ENCODE measurements at places on chromosomes 5 and 9. TPM values are rescaled to one million over a fixed set of nuclear protein-coding genes. Genes with fewer than 3 reads are reported as not detected.

DROSHA gene
- total RNA-seq, result 65.4 TPM

CER1 gene
- total RNA-seq, result not detected

SLC6A19 gene
- not detected for total RNA-seq

OLFML2A gene
- 0.76 TPM for total RNA-seq

TRIM7 gene
- 7.4 TPM for total RNA-seq

STX17 gene
- total RNA-seq, result 40.2 TPM

- DNase-seq, result no peak
- no peaks in the 10 kb centered on the region for H3K4me1 ChIP-seq
- peaks cover 3% of the 10 kb centered on the region for H3K27me3 ChIP-seq
- no peaks in the 10 kb centered on the region for H3K36me3 ChIP-seq
These were observed 16.1 kb downstream of the CPLX2 start for GRCh38 chr5:175887463-175887862.

GRCh38 chr9:79858508-79858907, 286.7 kb downstream of the TLE4 start:
- peaks cover 5% of the 10 kb centered on the region for H3K4me1 ChIP-seq
- peak; percentile 52 for DNase-seq
- peak overlapping the region; percentile 7 for H3K27ac ChIP-seq
- no peaks in the 10 kb centered on the region for H3K36me3 ChIP-seq
- no peaks in the 10 kb centered on the region for H3K27me3 ChIP-seq

DNA sequence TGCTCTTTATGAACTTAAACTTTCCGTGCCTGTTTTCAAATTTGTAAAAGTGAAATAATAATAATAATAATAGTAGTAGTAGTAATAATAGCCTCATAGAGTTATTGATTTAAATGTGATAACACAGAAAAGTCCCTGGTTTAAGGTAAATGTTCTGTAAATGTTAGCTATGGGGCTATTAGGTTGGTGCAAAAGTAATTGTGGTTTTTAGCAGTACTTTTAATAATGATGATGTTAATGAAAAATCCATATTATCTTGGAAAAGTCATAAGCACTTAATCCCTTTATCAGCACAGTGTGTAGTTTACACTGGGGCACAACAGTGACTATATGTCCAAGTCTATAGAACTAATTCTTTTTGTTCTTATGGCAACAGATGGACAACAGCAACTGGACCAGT, at the start of gene OR1Q1:
TSS of gene OR1Q1 (plus strand) at position 377 of the 400 bp plus-strand sequence. CDS start at position 377, 0 bp downstream.
- no peak for DNase-seq
- no peak within 1 kb of the TSS for H3K27ac ChIP-seq
- H3K27me3 ChIP-seq, result no peaks in the 10 kb centered on the region
- no peaks in the 10 kb centered on the region for H3K36me3 ChIP-seq
- no peak within 1 kb of the TSS for H3K4me3 ChIP-seq

DNA sequence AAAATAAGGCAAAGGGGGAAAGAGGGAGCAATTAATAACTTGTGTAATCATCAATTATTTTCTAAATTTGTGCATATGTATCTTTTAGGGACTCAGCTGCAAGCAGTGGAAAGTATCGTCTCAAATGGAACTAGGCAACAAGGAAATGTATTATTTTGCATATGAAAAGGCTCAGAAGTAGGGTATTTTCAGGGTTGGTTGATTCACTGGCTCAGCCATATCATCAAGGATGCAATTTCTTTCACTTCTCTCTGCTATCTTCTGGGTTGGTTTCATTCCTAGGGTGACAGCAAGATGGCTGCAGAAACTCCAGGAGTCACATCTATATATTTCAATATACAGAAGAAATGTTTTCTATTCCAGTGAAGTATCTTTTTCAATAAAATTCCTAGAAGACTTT, 509.8 kb downstream of the DMAC1 start:
- H3K36me3 ChIP-seq, result no peaks in the 10 kb centered on the region
- no peak overlapping the region for H3K27ac ChIP-seq
- DNase-seq, result no peak
- peaks cover 7% of the 10 kb centered on the region for H3K4me1 ChIP-seq
- H3K4me3 ChIP-seq, result no peak overlapping the region

DNA sequence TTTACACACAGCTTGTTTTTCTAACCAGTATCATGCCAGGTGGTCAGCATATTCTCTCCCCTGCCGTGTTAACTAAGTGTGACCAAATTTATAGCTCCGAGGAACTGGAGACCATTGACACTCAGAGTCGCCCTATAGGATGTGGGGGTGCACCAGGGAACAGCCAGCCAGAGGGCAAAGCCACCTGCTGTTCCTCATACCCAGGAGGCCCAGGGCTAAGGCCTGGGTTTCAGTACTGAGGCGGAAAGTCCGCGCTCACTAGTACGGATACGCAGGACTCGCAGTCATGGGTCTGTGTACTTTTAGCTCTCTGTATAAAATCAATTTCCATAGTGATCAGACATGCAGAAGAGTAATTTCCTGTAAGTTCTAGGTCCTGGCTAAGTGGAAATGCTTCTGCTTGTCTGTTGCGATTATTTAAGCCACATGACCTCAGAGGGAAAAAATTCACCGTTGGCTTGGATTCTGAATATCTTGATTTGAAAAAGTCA, 247.0 kb downstream of the AOPEP start:
- H3K36me3 ChIP-seq, result no peaks in the 10 kb centered on the region
- no peaks in the 10 kb centered on the region for H3K4me1 ChIP-seq
- H3K27ac ChIP-seq, result no peak overlapping the region
- H3K27me3 ChIP-seq, result no peaks in the 10 kb centered on the region
- no peak overlapping the region for H3K4me3 ChIP-seq

GRCh38 chr5:139392324-139392677, 2.6 kb upstream of the MZB1 start:
- H3K4me3 ChIP-seq, result peak overlapping the region; percentile 73
- H3K27ac ChIP-seq, result peak overlapping the region; percentile 86
- H3K36me3 ChIP-seq, result no peaks in the 10 kb centered on the region
- peaks cover 50% of the 10 kb centered on the region for H3K4me1 ChIP-seq
- no peaks in the 10 kb centered on the region for H3K27me3 ChIP-seq

DNA sequence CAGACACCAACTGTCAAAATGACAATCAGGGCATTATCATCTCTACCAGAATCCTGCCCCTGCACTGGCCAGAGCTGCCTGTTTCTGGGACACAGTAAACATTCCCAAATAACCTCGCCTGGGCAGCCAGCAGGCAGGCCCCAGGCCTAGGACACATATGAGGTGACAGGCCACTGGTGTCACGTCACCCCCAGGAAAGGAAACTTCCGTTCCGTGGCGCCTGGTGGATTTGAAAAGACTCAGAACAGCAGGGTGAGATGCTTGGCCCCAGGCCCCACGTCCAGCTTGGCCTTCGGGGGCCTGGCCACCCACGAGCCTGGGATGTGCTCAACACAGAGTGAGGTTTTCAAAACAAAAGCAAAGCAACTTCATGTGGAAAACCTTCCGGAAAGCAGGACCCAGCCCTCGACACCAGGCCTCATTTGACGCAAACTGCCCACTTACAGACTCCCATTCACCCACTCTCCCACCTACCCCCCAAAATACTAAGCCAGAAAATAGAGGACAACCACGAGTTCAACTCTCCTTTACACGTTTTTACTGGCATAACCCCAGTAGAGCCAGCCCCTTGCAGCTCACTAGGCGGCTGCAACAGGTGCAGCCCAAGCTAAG, 1.2 kb downstream of the SEMA4D start:
- no peaks in the 10 kb centered on the region for H3K27me3 ChIP-seq
- H3K4me3 ChIP-seq, result peak overlapping the region; percentile 67
- DNase-seq, result no peak
- peak overlapping the region; percentile 13 for H3K27ac ChIP-seq
- H3K4me1 ChIP-seq, result peaks cover 70% of the 10 kb centered on the region
- H3K36me3 ChIP-seq, result no peaks in the 10 kb centered on the region

- H3K36me3 ChIP-seq, result no peaks in the 10 kb centered on the region
- DNase-seq, result no peak
- H3K4me1 ChIP-seq, result no peaks in the 10 kb centered on the region
- no peak overlapping the region for H3K4me3 ChIP-seq
These were observed 39.5 kb upstream of the MYOT start for GRCh38 chr5:137828180-137828579.

DNA sequence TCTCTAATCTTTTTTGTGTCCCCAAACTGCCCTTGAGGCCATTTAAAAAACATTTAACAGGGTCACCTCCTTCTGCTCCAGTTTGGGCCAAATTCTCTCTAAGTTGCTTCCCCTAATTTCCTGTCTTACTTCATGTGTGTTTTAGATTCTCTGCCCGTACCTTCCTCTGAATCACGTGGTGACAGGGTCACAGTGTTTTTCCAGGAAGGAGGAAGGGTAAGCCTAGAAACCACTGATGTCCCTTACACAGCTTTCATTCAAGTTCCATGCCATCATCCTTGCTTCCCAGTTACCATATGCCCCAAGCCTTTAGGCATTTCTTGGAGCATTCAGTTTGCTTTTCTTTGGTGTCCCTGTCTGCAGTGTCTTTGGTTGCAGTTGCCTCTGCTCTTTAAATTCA, 42.4 kb upstream of the MACIR start:
- H3K4me1 ChIP-seq, result peaks cover 11% of the 10 kb centered on the region
- no peaks in the 10 kb centered on the region for H3K27me3 ChIP-seq
- no peak for DNase-seq
- H3K4me3 ChIP-seq, result no peak overlapping the region
- H3K27ac ChIP-seq, result no peak overlapping the region

DNA sequence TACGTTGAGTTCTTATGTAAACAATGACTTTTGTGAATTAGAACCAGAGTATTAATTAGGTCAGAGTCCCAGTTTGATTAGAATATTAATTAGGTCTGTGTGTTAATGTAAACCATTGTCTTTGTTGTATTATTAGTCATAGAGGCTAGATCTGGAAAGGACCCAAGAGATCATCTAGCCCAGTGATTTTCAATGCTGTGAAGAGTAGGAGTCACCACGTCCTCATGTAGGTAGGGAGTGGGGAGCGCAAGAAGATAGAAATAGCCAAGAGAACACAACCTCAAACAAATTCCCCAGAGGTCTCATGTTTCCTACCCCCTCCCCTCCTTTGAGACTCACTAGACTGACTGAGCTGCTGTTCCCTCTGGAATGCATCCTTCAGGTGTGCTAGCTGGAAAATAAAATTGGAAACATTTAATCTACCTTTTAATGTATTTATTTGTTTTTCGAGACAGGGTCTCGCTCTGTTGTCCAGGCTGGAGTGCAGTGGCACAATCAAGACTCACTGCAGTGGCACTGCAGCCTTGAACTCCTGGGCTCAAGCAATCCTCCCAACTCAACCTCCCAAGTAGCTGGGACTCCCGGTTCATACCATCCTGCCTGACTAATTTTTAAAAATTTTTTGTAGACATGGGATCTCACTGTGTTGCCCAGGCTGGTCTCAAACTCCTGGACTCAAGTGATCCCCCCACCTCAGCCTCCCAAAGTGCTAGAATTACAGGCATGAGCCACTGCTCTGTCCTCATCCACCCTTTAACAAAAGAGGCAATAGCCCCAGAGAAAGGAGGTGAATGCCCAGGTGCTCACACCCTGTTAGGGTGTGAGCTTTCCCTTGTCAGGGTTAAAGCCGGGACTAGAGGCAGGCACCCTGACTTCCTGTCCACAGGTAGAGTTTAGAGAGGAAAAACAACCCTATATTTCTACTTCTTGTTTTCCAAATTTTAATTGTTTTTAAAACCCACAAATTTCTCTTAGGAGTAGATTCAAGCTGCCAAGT, 92.9 kb downstream of the INIP start:
- no peaks in the 10 kb centered on the region for H3K27me3 ChIP-seq
- H3K4me1 ChIP-seq, result no peaks in the 10 kb centered on the region
- H3K4me3 ChIP-seq, result no peak overlapping the region
- no peak for DNase-seq
- H3K36me3 ChIP-seq, result no peaks in the 10 kb centered on the region

GRCh38 chr5:175684931-175685330, 27.1 kb downstream of the HRH2 start:
- H3K27me3 ChIP-seq, result peaks cover 2% of the 10 kb centered on the region
- no peak overlapping the region for H3K4me3 ChIP-seq
- no peak overlapping the region for H3K27ac ChIP-seq
- H3K36me3 ChIP-seq, result no peaks in the 10 kb centered on the region
- no peaks in the 10 kb centered on the region for H3K4me1 ChIP-seq

GRCh38 chr5:54217826-54218503, 92.4 kb downstream of the ARL15 start:
- H3K4me1 ChIP-seq, result no peaks in the 10 kb centered on the region
- H3K36me3 ChIP-seq, result no peaks in the 10 kb centered on the region
- no peak overlapping the region for H3K27ac ChIP-seq
- H3K27me3 ChIP-seq, result no peaks in the 10 kb centered on the region
- no peak overlapping the region for H3K4me3 ChIP-seq
- peak; percentile 58 for DNase-seq

DNA sequence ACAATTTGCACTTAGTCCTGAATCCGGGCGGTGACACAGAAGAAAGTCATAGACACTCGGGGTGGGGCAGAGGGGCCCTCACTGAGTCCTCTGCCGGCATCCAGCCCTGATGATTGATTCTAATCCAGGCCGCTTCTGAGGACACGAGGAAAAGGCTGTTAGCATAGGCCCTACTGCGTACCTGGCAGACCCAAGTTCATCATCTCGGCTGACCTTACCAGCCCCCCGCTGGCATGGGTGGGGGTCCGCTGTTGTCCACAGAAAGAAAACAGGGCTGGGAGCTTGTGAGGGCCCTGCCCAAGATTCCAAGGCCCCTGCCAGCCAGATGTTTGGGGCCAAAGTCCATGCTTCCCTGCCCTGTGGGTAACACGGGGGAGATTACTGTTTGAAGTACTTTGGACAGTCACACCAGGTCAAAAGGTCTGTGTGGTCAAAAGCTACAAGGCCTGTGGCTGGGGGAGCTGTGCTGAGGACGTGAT, 24.5 kb downstream of the ERGIC1 start:
- H3K4me3 ChIP-seq, result no peak overlapping the region
- H3K27ac ChIP-seq, result no peak overlapping the region
- no peaks in the 10 kb centered on the region for H3K27me3 ChIP-seq

DNA sequence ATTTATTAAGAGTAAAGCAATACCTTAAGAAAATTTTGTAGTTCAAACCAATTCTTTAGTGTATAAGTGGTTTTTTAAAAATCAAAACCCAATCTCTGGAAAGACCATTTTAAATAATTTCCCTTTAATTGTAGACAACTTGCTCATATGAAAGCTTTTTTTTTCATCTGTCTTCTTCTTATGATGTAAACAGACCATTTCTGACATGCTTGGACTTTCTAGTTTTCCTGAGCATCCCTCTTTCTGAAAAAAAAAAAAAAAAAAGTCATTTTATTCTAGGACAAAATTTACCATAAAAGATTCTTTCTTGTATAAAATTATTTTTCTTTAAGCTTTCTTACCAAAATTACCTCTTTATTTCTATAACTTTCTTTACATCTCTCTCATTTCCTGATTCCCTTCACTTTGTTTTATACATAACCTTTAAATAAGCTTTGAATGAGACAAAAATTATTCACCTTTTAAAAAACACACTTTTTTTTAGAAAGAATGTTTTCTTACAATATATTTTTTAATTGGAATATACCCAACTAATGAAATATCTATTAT, 67.5 kb downstream of the COL15A1 start:
- no peaks in the 10 kb centered on the region for H3K27me3 ChIP-seq
- H3K27ac ChIP-seq, result no peak overlapping the region
- no peak overlapping the region for H3K4me3 ChIP-seq
- no peak for DNase-seq
- no peaks in the 10 kb centered on the region for H3K36me3 ChIP-seq

Data from B cell (primary cell).